ENCODE measurements at places on chromosomes 12 and 14. TPM values are rescaled to one million over a fixed set of nuclear protein-coding genes. Genes with fewer than 3 reads are reported as not detected.
A peak's percentile ranks its signal among the peaks of the same experiment; 100 is the strongest.

TRPV4 gene
- total RNA-seq, result 4.5 TPM

C12orf42 gene
- not detected for total RNA-seq

DNA sequence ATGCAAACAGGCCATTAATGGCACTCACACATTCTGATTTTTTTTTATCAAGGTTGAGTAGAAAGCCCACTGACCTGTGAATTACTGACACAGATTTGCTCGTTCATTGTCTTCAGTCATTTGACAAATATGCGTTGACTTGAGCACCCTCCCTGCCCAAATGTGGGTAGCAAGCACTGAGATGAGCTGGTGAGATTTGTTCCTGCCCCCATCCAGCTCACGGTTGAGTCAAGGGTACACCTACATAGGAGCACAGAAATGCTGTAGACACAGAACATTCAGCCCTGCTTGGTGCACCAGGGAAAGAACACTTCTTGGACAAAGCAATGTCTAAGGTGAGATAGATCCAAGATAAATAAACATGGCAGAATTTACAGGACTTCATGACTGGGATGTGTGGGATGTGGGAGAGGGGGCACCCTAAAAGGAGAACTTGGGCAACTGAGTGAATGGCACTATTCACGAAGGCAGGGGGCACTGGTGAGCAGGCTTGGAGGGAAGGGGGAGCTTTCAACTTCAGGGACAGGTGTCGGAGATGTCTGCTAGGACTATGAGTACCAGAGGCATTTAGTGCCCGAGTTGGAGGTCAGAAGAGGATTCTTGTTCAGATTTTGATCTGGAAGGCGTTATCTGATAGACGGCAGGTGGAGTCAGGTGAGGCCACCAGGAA, 213.4 kb downstream of the VRK1 start:
- no peaks in the 10 kb centered on the region for H3K27me3 ChIP-seq
- no peak for DNase-seq
- no peaks in the 10 kb centered on the region for H3K36me3 ChIP-seq

DNA sequence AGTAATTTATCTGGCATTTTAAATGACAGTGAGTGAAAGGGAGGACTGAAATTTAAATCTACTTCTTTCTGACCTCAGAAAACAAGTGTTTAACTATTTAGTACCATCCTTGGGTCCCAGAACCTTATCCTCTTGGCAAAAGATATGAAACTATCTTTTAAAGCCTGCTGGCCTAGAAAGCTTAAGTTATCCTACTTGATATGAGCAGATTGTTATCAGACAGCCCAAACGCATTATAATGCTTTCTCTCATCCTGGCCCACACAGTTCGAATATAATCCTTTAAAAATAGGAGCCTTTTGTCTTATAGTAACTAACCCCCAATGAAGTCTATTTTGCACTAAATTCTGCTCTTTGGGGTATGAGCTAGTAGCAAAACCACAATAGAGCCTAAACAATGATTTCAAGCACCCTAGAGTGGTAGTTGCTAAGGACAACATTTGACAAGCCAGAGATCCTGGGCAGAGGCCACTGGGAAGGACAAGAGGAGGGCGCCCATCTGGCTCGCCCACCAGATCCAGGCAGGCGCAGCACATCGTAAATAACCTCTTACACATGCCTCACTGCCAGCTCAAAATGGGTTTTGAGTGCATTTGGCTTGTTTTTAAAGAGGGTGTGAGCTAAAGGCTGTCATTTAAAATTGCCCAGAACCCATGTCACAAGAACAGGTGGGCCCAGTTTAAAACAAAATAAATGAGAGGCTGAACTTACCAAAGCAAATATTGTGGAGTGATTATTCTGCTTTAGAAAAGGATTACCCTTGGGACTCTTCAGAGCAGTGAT, 37.7 kb upstream of the CRY1 start:
- H3K36me3 ChIP-seq, result no peaks in the 10 kb centered on the region
- H3K27ac ChIP-seq, result no peak overlapping the region
- no peak for DNase-seq

- H3K4me3 ChIP-seq, result no peak overlapping the region
- H3K36me3 ChIP-seq, result no peaks in the 10 kb centered on the region
- H3K27ac ChIP-seq, result no peak overlapping the region
- H3K4me1 ChIP-seq, result no peaks in the 10 kb centered on the region
Observed at GRCh38 chr14:85686908-85687307, 157.0 kb downstream of the FLRT2 start.

DNA sequence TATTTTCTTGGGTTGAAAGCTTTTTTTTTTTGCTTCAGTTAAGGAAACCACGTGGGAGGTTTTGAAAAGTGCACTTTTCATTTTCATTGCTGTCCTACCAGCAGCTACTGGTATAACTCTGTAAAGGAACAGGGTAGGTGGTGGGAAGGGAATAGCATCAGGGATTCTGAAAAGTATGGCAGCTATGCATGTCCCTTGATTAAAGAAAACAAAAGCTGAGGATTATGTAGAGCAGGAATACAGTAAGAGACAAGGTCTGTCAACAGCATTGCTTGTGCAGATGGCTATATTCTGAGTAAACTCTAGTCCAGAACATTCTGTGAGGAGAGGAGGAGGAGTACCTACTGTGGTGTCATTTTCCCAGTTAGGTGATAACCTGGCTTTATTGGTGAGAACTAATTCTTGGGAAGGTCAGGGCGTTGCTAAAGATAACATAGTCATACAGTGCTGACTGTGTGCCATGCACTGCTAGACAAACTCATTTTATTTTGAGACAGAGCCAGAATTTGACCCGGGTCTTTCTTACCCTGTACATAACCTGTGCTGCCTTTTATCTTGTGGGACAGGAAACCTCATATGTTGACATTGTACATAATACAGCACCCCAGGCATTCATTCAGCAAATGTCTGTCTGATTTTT, 80.3 kb upstream of the TRAF3 start:
- no peak overlapping the region for H3K4me3 ChIP-seq
- no peak overlapping the region for H3K27ac ChIP-seq
- no peak for DNase-seq
- H3K4me1 ChIP-seq, result peaks cover 30% of the 10 kb centered on the region
- H3K36me3 ChIP-seq, result no peaks in the 10 kb centered on the region

GRCh38 chr14:85464135-85464895, 65.6 kb upstream of the FLRT2 start:
- no peak overlapping the region for H3K27ac ChIP-seq
- peaks cover 5% of the 10 kb centered on the region for H3K4me1 ChIP-seq
- no peaks in the 10 kb centered on the region for H3K27me3 ChIP-seq
- H3K4me3 ChIP-seq, result no peak overlapping the region
- no peaks in the 10 kb centered on the region for H3K36me3 ChIP-seq

DNA sequence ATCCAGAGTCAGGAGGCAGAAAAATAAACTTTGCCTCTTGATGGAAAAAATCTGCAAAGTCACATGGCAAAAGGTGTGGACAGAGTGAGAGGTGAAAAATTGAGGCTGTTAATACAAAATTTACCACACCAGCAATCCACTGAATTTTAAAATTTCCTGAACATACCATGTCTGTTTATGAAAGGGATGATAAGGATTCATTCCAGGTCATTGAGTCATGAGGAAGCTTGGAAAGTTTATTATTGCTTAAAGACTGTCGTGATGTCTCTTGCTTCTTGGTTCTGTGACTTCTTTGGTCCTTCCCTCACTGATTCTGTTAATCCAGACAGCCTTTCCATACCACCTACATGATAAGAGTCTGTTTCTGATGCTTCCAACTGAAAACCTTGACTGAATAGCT, 73.2 kb downstream of the TTC6 start:
- H3K36me3 ChIP-seq, result no peaks in the 10 kb centered on the region
- DNase-seq, result no peak
- no peaks in the 10 kb centered on the region for H3K27me3 ChIP-seq
- no peak overlapping the region for H3K4me3 ChIP-seq
- H3K4me1 ChIP-seq, result no peaks in the 10 kb centered on the region
- no peak overlapping the region for H3K27ac ChIP-seq

DNA sequence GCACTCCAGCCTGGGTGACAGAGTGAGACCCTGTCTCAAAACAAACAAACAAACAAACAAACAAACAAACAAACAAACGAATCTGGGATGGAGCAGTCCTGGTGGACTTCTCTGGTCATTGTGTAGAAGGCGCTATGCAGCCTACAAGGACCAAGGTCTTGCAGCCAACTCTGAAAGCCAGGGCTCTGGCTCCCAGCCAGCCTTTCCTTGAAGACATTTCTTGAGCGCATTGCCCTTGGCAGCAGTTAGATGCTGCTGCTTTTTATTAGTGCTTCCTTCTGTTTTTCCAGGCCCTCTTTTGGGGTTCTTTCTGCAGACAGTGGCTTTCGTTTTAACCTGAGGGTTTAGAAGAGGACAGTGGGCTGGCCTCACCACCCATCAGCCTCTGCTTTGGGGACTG, 20.2 kb downstream of the CCDC177 start:
- no peak for DNase-seq
- H3K4me3 ChIP-seq, result no peak overlapping the region
- H3K27ac ChIP-seq, result no peak overlapping the region
- H3K27me3 ChIP-seq, result peaks cover 9% of the 10 kb centered on the region

GRCh38 chr12:108647585-108648287, 14.0 kb upstream of the SELPLG start:
- peaks cover 45% of the 10 kb centered on the region for H3K4me1 ChIP-seq
- peak overlapping the region; percentile 45 for H3K27ac ChIP-seq
- no peak for DNase-seq
- peaks cover 71% of the 10 kb centered on the region for H3K36me3 ChIP-seq
- no peak overlapping the region for H3K4me3 ChIP-seq
- no peaks in the 10 kb centered on the region for H3K27me3 ChIP-seq

DNA sequence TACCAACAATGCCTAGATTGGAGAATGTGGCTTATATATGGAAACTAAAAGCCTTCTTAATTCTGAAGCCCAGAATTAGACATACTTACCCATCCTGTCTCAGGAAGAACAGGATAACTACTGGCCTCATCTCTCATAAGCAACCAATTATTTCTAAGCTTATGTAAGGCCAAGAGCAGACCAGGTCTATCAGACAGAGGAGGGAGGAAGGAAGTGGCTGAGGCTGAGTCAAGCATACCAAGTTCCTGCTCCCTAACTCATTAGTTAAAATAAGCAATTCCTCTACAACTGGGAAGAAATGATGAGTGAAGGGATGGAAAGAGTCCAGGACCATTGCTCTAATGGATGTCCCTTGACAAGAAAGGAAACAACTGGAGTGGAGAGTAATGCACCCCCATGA, 27.0 kb upstream of the INSM2 start:
- H3K27ac ChIP-seq, result no peak overlapping the region
- no peaks in the 10 kb centered on the region for H3K27me3 ChIP-seq
- H3K4me3 ChIP-seq, result no peak overlapping the region
- no peaks in the 10 kb centered on the region for H3K4me1 ChIP-seq
- DNase-seq, result no peak

DNA sequence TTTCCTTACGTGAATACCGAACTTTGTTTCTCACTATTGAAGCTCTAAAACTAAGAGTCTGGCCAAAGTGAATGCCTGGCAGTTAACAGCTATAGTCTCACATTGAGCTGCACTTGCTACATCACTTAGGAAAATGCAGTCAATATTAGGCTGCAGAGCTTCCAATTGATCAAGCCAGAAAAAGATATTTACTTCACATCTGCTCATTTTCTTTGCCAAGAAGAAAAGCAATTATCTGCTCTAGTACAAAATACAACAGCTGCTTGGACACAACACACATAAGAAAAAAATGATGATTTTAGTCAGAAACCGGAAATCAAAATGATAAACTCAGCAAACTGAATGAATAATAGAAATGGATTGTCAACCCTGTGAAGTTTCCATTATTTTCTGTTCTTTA, 45.4 kb downstream of the TMTC1 start:
- no peaks in the 10 kb centered on the region for H3K27me3 ChIP-seq
- no peaks in the 10 kb centered on the region for H3K4me1 ChIP-seq
- no peak for DNase-seq

GRCh38 chr14:24670594-24670993, 36.6 kb upstream of the GZMB start:
- DNase-seq, result no peak
- no peaks in the 10 kb centered on the region for H3K27me3 ChIP-seq
- H3K4me1 ChIP-seq, result peaks cover 15% of the 10 kb centered on the region
- H3K36me3 ChIP-seq, result no peaks in the 10 kb centered on the region

Measured in upper lobe of right lung (tissue), 1 donor.